Fibroblast of mammary gland (primary cell): ENCODE measurements at places on chromosomes 1 and 21.
A peak's percentile ranks its signal among the peaks of the same experiment; 100 is the strongest.

GRCh38 chr1:27936370-27936769, 1.6 kb downstream of the SMPDL3B start:
- no peak for DNase-seq

- no peak for DNase-seq
Observed at GRCh38 chr1:38476111-38476849, 383.3 kb downstream of the RRAGC start.

GRCh38 chr1:44282704-44283426, 69.6 kb downstream of the DMAP1 start:
- DNase-seq: no peak

GRCh38 chr1:236064674-236065508, at the start of gene NID1:
Gene NID1, minus strand, starts transcription at chr1:236065090. Its CDS starts 11 bp downstream, at chr1:236065079.
- DNase-seq: peak; percentile 81

DNA sequence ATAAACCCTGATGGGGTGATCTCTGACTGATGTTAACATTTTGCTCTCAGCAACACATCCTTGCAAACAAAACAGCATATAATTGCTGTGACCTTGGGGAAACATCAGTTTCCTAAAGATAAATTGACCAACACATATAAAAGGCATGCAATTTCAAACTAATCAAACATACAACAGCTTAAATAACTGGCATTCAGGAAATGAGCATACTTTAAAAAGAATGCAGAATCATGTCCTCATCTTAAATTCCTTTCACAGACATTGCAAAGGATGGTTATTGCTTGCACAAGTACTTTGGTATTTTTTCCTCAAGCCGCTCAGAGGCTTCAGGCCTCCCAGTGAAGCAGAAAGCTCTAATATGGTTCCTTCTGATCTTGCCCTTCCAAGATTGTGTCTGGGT, 53.4 kb upstream of the RGS18 start:
- DNase-seq: peak; percentile 0

DNA sequence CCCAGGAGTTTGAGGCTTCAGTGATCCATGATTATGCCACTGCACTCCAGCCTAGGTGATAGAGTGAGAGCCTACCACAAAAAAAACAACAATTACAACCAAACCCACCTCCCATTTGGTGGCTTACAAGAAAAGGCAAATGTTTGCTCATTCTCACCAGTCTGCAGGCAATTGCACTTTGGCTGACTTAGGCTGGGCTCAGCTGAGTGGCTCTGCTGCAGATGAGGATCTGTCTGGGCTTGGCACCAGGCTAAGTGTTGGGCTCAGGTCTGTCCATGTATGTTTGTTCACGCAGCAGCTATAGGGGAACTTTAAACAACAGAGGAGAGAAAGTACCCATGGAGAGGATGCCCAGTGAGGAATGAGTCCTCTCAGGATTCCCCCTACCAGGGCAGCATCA, 28.0 kb upstream of the COA6 start:
- no peak for DNase-seq

DNA sequence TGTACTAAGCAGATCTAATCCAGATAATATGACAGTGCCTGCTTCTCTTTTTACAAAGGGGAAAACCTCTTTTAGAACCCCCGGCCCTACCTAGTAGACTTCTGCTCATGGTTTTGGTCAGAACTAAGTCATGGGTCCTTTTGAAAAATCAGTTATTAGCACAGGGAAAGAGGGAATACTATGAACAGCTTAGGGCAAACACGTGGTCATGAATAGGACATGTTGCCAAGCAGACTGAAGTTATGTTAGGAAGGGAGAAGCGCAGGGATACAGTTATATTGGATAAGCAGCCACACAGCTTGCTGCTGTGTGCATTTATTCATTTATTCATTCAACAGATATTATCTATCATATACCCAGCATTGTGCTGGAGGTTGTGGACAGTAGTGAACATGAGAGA, 25.3 kb upstream of the IGSF3 start:
- no peak for DNase-seq

DNA sequence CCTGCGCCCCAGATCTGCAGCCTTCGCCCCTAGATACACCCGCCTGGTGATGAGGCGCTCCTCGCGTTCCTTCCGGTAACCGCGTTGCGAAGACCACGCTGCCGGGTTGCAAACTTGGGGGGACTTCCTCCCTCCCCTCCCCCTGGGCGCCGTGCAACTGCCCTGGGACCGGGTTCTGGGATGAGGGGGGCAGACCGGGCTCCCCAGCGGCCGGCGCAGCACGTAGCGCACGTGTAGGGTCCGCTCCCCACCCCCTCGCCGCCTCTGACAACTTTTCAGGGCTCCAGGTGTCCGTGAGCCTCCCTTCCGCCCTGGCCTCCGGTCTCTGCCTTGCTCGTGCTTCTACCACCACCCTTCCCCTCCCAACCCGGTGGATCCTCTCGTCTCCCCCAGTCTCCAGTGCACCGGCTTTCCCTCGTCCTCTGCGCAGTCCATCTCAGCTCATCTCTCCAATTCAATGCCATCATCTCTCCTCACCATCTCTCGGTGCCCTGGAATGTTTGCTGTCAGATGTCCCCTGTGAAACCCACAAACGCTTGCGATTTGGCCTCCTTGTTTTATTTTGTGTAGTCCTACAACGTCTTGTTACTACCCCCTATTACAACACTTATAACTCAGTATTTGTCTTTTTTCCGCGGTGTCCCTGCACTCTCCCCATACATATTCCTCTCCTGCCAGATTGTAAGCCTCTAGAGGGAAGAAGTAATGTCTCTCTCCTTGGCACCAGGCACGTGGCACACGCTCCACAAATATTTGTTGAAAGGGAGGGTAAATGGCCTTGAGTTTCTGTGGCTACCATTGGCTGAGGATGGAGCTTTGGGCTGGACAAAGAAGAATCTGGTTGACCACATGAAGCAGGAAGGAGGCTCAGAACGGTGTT, 782 bp downstream of the PCAT6 start:
- DNase-seq: no peak

GRCh38 chr1:5477716-5478115, 514.5 kb downstream of the NPHP4 start:
- DNase-seq: no peak

GRCh38 chr1:203320591-203321272, 15.4 kb downstream of the BTG2 start:
- DNase-seq: peak; percentile 51

DNA sequence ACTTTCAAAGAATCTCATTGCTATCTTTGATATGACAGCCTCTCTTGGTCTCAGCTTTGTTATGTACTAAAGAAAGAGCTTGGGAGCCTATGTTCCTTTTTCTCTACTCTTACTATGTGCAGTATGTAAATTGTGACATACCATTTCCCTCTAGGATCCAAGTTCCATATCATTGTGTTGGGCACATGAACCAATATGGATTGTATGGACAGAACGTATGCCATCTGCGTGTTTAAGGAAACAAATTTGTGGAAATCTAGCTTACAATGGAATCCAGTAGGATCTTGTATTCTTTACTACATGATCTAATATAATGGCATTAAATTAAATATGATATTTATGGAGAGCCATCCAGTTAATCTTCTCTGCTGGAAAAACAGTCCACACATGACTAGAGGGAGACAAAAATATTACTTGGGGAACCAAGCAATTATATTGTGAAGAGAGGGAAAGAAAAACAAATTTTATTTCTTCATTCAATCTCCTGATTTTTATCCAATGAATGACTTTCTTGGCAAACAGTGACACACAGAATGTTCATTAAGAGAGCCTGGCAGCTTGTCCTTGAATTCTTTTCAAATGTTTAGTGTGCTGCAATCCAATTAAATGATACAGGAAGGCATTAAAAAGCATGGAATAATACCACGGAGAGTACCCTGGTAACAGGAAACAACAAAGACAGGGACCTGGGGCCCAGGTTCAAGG, 106.5 kb upstream of the DAB1 start:
- DNase-seq: no peak

- no peak for DNase-seq
Observed at GRCh38 chr1:234839663-234840062, 229.7 kb upstream of the IRF2BP2 start.

- DNase-seq: peak; percentile 15
Observed at GRCh38 chr1:93453911-93454310, 6.0 kb downstream of the FNBP1L start.

GRCh38 chr1:54614024-54614423, 9.3 kb downstream of the FAM151A start:
- no peak for DNase-seq

- DNase-seq: peak; percentile 82
Observed at GRCh38 chr1:26321315-26322041, 3.7 kb downstream of the CD52 start.

DNA sequence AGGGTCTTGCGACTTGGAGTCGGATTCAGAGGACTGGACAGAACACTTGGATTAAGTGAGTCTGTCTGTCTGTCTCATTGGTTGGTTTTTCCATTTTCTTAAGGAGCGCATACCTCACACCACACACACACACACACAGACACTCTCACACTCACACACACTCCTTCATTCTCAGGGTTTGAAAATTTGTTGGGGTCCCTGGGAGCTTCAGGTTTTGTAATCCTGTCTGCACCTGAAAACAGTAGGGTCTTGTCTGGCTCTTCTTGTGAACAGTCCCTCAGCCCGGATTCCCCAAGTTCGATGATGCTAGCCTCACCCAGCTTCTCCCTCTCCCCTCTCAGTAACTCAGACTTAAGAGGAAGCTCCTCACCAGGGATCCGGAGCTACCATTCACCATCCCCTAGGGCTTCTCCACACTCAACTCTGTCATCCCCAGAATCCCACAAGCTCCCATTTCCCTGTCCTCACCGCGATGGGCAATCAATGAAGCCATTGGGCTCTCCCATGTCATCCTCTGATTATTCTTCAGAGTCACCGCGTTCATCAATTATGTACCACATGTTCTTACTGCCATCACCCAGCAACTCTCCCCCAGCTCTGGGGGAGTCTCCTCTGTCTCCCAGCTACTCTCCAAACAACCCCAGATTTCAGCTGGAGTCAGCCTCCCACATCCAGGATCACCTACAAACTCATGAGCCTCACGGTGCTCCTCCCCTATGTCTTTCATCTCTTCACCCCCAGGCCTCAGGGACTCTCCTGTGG, 1530.9 kb upstream of the TPTE start:
- DNase-seq: no peak

GRCh38 chr1:64925594-64925993, 40.8 kb downstream of the JAK1 start:
- DNase-seq: no peak

- no peak for DNase-seq
Observed at GRCh38 chr1:40197656-40198055, 36.5 kb downstream of the RLF start.

- DNase-seq: no peak
Observed at GRCh38 chr1:157782931-157783330, 6.0 kb upstream of the FCRL2 start.

DNA sequence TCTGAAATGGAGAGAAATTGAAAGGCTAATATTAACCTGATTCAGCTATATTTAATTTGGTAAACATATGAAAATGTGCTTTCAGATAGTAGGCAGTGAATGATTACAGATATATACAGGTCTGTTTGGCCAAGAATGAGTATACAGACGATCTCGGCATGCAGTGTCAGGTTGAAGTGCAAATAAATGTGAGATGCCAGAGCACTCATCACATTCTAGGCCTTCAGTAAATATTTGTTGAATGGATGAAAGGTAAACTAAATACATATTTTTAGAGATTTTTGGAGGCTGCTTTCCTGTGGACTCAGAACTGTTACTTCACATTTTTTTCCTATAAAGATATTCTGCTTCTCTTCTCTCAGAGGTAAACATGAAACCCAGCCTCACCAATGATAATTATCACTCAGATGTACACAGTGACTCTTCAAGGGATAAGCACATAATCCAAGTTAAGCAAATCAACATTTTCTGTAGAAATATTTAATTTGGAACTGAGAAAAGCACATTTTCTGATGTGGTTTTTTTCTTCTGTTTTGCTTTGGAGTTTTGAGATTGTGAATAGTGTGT, 702.9 kb downstream of the BRINP3 start:
- no peak for DNase-seq

GRCh38 chr1:37404711-37405110, 69.7 kb upstream of the ZC3H12A start:
- DNase-seq: no peak

- peak; percentile 5 for DNase-seq
Observed at GRCh38 chr1:195981448-195982139, 626.6 kb downstream of the KCNT2 start.

DNA sequence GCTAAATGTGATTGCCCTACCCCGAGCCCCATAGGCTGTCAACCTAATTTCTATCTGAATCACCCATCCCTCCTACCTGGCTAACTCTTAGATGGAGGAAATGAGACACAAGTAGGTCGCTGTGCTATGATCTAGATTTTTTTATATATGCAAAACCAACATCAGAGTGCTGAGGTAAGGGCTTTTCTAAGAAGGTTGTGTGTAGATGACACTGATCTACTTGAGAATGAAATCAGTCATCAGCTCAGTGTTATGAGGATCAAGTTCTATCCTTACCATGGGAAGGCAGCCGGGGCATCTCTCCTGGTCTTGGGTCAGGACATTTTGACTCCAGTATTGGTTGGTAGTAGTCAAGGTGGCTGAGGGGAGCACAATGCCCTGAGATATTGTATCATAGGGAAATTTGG, 23.6 kb downstream of the SLAMF1 start:
- no peak for DNase-seq

- DNase-seq: no peak
Observed at GRCh38 chr1:224874775-224875174, 54.7 kb upstream of the DNAH14 start.

GRCh38 chr1:28735961-28736449, 735 bp upstream of the YTHDF2 start:
- DNase-seq: no peak

DNA sequence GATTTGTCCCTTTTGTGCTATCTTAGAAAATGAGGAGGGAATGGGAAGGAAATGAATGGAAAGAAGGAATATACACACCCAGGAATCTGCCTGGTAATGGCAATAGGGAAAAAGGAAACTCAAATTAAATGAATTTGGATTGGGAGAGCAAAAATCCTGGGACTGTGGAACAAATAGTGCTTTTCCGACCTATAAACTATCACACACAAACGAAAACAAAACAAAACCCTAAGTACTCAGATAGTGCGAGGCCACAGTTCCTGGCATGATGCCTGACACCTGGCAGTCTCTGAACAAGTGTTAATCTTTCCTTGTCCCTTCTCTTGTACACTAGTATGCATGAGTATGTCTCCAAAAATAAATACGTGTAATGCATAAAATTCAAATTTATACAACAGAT, 319.8 kb upstream of the SPAG17 start:
- no peak for DNase-seq

DNA sequence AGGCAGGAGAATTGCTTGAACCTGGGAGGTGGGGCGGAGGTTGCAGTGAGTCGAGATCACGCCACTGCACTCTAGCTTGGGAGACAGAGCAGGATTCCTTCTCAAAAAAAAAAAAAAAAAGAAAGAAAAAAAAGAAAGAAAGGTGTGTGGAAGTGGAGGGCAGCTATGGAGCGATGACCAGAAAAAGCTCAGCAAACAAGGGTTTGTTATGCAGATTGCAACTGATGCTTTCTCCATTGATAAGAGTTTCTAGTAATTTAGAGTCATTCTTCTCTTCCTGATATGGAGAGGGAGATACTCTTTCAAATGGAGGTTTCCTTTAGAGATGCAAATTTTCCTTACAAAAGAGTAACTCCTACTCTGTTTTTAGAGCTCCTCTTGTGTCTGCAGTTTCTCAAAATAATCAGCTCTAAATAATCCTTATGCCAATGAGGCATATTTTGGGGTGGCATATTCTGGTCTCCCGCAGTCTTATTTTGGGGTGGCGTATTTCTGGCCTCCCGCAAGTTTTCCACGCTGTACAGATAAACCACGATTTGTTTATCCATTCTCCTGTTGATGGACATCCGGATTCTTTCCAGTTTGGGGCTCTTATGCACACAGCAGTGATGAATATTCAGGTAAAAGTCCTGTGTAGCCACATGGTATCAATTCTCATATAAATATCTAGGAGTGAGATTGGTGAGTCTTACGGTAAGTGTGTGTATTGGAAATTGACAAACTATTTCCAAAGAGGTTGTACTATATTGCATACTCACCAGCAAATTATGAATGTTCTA, 30.7 kb upstream of the RCC2 start:
- DNase-seq: no peak
